ENCODE measurements at places on chromosomes 7 and 10. TPM values are rescaled to one million over a fixed set of nuclear protein-coding genes. Genes with fewer than 3 reads are reported as not detected.
A peak's percentile ranks its signal among the peaks of the same experiment; 100 is the strongest.

The NAMPT gene
- polyA plus RNA-seq: 234 TPM

DNA sequence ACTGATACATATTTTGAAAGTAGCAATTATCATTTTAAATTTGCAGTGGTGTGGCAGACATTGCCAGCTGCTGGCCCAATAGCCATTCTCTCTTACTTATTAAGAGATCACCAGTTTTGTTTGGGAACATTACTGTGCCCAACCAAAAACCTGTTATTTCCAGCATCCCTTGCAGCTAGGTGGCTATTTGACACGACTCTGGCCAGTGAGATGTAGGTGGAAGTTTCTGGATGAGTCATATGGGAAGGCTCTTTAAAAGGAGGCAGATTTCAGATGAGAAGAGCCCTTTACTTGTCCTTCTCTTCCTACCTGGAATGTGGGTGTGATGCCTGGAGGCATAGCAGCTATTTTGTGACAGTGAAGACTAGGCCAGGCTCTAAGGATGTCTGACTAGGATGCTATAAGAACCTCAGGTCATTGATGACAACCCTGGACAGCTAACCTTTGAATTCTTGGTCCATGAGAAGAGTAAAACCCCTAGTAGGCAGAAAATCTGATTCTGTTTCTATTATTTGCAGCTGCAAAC lies 77.9 kb downstream of the CARD11 start:
- no peak overlapping the region for H3K27ac ChIP-seq
- no peak for DNase-seq
- H3K4me3 ChIP-seq: no peak overlapping the region
- H3K4me1 ChIP-seq: no peaks in the 10 kb centered on the region
- H3K36me3 ChIP-seq: no peaks in the 10 kb centered on the region
- no peaks in the 10 kb centered on the region for H3K27me3 ChIP-seq

DNA sequence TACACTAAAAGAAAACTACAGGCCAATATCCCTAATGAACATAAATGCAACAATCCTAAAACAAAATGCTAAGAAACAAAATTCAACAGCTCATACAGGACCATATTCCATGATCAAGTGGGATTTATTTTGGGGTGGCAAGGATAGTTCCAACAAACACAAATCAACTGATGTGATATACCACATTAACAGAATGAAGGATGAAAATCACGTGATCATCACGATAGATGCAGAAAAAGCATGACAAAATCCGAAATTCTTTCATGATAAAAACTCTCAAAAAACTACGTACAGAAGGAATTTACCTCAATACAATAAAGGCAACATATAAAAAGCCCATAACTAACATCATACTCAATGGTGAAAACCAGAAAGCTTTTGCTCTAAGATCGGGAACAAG lies 124.0 kb downstream of the RELN start:
- no peak overlapping the region for H3K4me3 ChIP-seq
- no peak for DNase-seq
- no peaks in the 10 kb centered on the region for H3K36me3 ChIP-seq

DNA sequence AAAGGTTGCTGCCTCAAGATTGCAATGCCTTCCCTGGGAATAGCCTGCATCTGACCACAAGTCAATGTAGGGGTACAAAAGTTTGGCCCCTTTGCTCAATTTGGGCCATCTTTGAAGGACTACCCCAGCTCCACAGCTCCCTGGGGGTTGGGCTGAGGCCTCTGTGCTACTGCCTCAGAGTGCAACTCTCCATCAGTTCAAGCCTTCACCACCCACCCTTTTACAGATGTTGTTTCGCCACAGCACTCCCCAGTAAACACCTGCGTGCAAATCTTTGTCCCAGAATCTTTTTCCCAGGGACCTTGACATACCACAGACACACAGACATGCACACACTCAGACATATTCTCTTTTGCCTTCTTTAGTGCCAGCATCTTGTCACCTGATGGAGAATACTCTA lies 66.0 kb upstream of the ANKRD1 start:
- peak overlapping the region; percentile 1 for H3K27ac ChIP-seq
- H3K4me3 ChIP-seq: no peak overlapping the region
- DNase-seq: no peak
- no peaks in the 10 kb centered on the region for H3K36me3 ChIP-seq

GRCh38 chr7:28157831-28158416 lies 22.7 kb downstream of the JAZF1 start:
- H3K27ac ChIP-seq: no peak overlapping the region
- DNase-seq: no peak
- H3K36me3 ChIP-seq: no peaks in the 10 kb centered on the region

DNA sequence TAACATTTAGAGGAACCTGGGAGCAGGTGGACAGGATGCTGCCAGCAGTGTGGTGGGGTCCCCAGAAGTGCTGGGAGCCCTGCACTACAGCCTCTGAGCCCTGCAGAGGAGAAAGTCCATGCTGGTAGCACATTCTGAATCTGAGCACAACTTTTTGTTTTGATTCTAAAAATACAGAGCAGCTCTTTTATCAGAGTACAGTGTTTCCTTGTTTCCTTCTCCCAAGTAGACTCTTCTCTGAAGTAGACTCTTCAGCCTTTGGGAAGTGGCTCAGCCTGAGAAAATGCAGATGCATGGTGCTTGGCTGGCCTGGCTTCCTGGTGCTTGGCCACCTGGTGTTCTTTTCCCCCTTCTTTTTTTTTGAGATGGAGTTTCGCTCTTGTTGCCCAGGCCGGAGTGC lies 9.1 kb downstream of the ADCY1 start:
- no peaks in the 10 kb centered on the region for H3K36me3 ChIP-seq
- H3K27me3 ChIP-seq: no peaks in the 10 kb centered on the region

GRCh38 chr7:70408891-70409290 lies 723.1 kb upstream of the GALNT17 start:
- no peaks in the 10 kb centered on the region for H3K36me3 ChIP-seq
- H3K4me3 ChIP-seq: no peak overlapping the region
- DNase-seq: no peak
- H3K27ac ChIP-seq: no peak overlapping the region
- H3K27me3 ChIP-seq: no peaks in the 10 kb centered on the region
- H3K4me1 ChIP-seq: no peaks in the 10 kb centered on the region
